GM12892 (cell line): ENCODE measurements at places on chromosomes 6 and 20.

- no peak for DNase-seq
Observed at GRCh38 chr20:19527509-19527908, 230.5 kb upstream of the RIN2 start.

DNA sequence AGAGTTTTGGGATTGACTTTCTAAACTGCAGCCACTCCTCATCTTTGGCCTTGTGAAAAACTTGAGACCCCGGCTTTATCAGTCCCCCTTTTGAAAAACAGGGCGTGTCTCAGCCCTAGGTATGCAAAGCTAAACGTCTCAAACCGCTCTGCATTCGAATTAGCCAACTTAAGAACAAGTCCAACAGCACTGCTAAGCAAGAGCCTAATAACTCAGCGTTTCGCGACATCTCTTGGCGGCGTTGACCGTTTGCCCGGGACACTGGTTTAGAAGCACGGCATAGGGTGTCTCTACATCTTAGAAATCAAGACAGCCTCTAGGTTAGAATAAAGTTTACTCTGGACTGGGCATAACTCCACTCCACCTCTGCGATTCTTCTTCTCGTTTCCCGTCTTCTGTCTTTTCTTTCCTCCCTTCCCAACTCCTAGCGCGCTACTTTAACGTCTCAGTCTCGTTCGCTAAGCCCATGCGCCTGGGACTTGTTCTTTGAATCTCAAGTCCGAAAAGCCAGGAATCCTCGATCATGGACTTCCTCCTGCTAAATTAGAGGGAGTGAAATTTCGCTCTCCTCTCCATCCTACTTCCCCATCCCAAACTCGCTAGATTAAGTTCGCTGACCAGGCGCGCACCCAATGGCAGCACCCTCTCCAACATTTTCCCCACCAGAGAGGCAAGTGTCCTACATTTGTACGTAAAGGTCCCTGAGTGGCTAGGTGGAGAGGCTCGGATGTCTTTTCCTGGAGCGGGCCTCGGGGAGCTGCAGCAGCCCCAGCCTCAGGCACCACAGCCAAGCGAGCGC, 10.5 kb upstream of the TFAP2A start:
- DNase-seq: no peak

GRCh38 chr6:113411011-113411410, 446.1 kb upstream of the MARCKS start:
- no peak for DNase-seq

DNA sequence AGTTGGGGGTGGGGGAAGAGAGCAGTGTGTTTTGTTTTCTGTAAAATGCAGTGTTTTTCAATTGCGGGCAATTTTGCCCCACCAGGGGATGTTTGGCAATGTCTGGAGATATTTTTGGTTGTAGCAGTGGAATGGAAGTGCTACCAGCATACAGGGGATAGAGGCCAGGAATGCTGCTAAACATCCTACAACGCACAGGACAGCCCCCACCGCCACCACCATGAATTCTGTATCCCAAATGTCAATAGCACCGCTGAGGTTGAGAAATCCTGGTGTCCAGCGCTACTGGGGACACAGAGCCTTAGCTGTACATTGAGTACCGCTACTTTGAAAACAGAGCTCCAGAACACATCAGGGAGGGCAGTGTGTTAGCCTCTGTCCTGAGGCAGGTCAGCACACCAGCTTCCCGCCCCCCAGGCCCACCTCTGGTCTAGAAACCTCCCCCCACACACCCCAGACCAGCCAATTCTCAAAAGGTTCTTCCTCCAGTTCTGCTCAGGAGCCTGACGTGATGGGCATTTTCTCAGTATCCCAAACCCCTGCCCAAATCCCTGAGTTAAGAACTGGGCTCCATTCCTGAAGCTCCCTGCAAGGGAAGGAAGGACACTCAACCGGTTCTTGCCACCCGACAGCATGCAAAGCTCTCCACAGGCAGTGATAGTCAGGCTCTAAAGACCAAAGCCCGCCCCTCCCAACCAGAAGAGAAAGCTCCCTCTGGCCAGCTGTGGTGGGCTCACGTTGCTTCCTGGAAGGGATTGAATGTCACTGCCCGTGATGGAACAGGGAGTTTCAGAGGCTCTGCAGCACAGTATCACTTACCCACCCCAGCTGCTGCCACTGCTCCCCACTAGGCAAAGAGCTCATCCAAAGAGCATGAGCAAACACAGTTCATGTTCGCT, 321.5 kb upstream of the JARID2 start:
- DNase-seq: no peak

DNA sequence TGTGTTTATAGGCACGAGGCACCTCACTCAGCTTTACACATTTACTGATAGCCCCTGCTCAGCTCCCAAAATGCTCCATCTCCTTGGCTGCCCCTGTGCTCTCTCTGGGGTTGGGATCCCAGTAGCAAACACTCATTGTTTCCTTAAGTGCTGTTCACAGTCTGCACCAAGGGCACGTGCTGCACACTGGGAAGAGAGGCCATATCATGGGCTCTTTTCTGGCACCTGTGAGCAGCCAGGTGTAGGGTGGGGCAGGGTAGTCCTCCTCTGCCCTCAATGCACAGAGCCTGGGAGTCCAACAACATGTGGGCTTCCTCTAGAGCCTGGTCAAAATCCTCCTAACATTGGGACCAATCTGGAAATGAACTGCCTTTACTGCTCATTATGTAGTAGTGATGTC, 67.9 kb downstream of the BANF2 start:
- no peak for DNase-seq

DNA sequence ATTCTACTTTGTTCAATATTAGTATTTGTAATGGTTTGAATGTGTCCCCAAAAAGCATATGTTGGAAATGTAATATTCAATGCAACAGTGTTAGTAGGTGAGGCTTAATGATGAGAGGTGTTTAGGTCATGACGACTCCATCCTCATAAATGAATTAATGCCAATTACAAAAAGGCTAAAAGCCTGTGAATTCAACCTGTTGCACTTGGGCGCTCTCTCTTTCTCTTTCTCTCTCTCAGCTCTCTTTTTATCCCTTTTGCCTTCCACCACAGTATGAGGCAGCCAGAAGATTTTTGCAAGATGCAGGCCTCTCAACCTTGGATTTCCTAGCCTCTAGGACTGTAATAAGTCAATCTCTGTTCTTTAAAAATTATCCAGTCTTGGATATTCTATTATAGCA, 34.6 kb downstream of the PSMB9 start:
- no peak for DNase-seq
